Left renal pelvis (tissue), 4 donors: ENCODE measurements at places on chromosomes 7 and 10. TPM values are rescaled to one million over a fixed set of nuclear protein-coding genes. Genes with fewer than 3 reads are reported as not detected.

DNA sequence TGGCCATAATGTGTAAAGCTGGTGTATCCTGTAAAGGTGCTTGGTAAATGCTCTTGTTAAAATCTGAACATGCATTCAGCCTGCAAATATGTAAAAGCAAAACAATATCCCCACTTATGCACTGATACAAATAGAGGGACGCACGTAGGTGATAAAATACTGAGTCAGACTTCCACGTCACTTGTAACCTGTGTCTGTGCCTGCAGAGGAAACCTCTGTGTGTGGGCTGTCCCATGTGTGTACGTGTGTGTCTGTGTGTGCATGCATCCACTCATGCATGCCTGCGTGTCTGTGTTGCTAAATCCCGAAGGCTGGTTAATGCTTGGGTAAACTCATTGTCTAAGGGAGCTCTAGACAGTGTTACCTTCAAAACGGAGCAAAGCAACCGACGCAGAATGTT lies 68.9 kb downstream of the KLF6 start:
- DNase-seq, result no peak

- DNase-seq, result no peak
Observed at GRCh38 chr7:50455658-50456057, 5.5 kb upstream of the FIGNL1 start.

DNA sequence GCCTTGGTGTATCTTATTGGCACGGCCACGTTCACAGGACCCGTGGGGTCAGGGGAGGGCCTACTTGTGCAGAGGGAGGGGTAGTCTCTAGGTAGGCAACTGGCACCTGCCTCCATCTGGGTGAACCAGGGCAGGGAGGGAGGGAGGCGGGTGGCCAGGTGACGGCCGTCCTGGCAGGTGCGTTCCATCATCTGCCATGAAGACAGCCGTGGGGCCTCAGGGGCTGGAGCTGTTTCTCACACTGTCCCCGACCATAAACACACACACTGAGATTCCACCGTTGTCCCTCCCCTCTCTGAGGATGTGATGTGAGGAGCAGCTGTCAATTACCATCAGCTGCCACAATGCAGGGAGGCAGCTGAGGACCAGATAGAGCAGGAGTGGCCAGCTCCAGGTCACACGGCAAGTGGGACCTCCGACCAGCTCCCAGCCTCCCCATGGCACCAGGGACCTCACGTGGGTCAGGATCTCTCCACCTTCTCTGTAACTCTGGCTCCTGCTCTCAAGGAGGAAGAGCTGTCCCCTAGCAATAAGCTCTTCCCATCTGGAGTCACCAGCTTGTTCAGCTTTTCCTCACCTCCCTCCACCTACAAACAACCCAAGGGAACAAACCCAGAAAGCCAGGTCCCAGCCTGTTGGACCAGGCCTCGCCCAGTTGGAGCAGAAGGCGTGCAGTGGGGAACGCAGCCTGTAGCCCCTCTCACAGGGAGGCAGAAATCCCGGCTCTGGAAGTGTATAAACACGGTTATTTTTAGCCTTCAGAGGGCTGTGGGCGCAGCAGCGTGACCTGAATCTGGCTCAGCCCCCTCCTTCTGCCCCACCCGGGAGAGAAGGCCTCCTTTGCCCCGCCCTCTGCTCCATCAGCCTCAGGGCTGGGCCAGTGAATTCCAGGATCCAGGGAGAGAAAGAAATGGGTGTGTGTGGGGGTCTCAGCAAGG lies 33.1 kb downstream of the ZMIZ1 start:
- peak; percentile 70 for DNase-seq

Gene WIPF3
- polyA plus RNA-seq, result 5.7 TPM

Gene NEUROG3
- polyA plus RNA-seq, result not detected
